8988T (cell line): ENCODE measurements at places on chromosomes 3 and 15.
A peak's percentile ranks its signal among the peaks of the same experiment; 100 is the strongest.

DNA sequence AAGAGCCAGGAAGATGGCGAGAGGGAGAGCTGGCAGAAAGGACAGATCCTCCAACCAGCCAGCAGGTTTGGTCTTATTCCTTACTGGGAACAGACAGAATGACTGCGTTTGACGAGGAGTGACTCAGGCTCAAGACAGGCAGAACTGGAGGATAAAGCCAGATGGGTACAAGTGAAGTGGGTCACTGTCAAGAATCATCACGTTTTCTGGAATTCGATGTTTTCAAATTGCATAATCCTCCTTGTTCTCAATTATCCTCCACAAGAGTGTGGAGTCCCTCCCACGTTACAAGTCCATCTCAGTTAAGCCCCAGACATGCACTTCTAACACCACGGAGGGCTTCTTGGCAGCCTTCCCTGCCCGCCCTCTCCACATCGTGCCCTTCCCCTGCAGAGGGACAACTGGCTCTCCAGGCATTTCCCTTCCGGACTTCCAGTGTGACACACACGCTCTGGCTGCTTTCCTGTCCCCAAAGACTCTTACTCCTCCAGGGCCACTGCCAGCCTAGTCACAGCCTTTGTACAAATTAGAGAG is 183.1 kb downstream of the CHST2 start:
- peak; percentile 14 for DNase-seq

- DNase-seq = no peak
These were observed 680.6 kb downstream of the NTRK3 start for GRCh38 chr15:87575896-87576473.

GRCh38 chr15:91852741-91853510 is 582 bp upstream of the SLCO3A1 start:
- DNase-seq = peak; percentile 72

GRCh38 chr3:138786788-138787271 is 47.9 kb downstream of the PIK3CB start:
- DNase-seq = no peak

GRCh38 chr3:31853580-31853979 is 127.5 kb downstream of the OSBPL10 start:
- no peak for DNase-seq

DNA sequence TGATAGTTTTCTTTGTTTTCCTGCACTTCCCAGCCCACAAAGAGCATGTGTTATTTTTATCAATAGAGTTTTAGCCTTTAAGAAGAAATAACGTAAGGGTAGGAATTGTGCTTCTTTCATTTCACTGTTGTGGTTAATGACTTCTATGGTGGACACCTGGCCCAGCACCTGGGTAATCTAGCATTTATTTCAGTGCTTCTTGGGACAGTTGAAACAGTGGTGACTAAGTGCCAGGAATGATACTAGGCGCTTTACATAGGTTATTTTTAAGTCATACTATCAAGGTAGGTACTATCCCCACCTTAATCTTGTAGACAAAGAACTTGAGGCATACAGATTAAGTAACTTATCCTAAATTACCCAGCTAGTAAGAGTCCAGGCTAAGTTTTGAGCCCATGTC is 243.8 kb downstream of the SOX2 start:
- DNase-seq = no peak

DNA sequence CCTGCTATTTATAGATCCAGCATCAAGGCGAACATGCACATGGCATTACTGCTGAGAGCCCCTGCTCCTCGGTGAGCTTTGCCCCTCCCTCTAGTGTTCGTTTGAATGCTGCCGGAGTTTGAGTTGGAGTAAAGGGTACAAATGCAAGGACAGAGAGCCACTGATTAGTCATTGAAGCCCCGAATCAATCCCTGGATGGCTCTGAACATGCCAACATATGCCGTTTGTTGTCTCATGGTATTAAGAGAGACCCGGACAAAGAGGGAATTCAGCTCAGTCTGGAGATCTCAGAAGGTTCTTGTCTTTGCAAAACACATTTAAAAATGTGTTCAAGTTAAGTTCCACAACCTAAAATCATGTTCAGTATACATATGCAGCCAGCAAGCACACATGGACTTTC is 789.2 kb upstream of the NR2F2 start:
- no peak for DNase-seq

GRCh38 chr15:78034495-78035191 is 42.9 kb downstream of the TBC1D2B start:
- no peak for DNase-seq

DNA sequence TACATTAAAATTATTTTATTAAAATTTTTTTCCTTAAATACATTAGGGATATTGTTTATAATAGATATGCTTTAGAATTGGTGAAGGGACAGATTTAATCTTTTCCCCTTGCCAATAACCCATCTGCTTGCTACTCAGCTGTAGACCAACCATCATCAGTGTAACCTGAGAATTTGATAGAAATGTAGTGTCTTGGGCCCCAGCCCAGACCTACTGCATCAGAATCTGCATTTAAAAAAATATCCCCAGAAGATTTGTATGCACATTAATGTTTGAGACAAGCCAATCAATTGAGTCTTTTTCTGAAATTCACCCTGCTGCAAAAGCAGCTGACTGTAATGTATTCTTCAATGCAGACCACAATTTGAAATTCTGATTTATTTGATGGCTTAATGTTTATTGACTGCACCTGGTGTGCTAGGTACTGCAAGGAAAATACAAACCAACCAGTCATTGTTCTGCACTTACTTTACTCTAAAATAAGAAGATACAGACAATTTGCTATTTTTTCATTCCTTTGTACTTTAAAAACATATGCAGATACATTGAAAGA is 190.7 kb upstream of the SGO1 start:
- DNase-seq = no peak

DNA sequence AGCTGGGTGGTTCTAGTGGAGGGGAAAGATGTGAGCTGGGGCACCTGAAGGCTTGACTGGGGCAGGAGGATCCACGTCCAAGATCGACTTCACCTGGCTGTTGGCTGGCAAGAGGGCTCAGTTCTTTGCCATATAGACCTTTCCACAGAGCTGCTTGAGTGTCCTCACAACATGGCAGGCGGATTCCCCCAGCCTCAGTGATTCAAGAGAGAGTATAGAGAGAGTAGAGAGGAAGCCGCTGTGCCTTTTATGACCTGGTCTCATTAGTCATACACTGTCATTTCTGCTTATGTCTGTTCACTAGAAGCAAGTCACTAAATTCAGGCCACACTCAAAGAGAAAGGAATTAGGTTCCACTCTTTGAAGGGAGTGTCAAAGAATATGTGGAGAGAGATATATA is 101.6 kb downstream of the APBA2 start:
- no peak for DNase-seq

GRCh38 chr3:13282358-13282985 is 137.7 kb downstream of the NUP210 start:
- DNase-seq = no peak
